Globus pallidus (tissue), 1 donor: ENCODE measurements at places on chromosomes 16 and 17.

- no peak for DNase-seq
These were observed 232.1 kb downstream of the C16orf78 start for GRCh38 chr16:49605536-49606254.

DNA sequence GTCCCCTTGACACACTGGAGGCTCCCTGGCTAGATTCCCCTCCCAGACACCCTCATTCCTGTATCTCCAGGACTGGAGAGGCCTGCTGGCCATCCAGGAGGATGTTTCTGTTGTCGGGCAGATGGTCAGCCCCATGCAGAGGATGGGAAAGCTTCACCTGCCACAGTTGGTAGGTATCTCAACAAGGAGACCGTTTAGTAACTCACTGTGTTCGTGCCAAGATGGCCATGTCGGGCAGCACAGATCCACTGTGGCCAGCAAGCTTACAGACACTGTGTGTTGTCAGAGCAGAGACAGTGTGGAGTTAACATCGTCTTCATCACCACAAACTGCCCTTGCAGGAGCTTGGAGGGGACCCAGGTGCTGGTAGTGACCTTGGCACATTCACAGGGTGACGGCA, 390.9 kb downstream of the SEC14L1 start:
- DNase-seq = no peak

DNA sequence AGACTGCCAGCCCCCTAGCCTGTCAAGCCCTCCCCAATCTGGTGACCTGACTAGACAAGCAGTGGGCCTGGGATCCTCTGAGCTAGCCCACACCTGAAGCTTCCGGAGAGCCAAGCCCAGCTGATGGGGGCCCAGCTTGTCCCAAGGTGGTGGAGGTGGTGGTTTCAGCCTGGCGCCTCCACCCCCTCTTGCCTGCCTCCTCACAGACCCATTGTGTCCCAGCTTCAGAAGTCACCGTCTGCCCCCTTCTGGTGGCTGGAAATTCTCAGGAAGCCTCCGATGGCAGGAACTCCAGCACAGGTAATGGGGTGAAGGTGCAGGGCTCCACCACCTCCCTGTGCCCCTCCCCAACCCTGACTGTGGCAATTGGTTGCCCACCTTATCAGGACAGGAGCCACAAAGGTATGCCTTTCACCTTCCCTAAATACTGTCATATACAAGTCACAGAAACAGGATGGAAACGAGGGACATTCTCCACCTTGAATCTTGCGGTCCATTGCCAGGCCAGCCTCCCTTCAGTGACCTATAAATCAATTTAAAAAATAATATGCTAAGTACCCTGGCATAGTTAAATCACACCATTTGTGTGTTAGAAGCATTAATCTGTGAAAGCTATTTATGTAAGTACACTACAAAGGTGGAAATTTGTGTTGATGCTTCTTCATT, 66.0 kb upstream of the ZNF423 start:
- DNase-seq = peak; percentile 3

GRCh38 chr16:21664801-21665492, 1.2 kb downstream of the OTOA start:
- DNase-seq = no peak

DNA sequence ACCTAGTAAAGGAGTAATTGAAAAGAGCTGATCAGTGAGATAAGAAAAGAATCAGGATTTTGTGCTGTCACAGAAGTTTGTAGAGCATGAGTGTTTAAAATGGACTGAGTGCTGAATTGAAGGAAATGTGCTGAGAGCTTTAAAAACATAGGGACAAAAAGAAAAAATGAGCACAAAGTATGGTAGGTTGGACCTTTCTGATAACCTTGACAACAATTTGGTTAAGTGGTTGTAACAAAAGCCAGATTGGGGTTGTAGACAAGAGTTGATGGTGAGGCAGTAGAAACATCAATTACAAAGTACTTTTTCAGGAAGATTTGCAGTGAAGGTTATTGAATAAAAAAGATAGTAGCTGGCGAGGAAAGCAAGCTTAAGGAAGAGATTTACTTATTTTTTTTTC, 674.7 kb upstream of the KIF2B start:
- no peak for DNase-seq

GRCh38 chr17:32828822-32829221, 48.1 kb downstream of the MYO1D start:
- DNase-seq = no peak

GRCh38 chr17:79338604-79339003, 264.0 kb downstream of the ENGASE start:
- DNase-seq = no peak

DNA sequence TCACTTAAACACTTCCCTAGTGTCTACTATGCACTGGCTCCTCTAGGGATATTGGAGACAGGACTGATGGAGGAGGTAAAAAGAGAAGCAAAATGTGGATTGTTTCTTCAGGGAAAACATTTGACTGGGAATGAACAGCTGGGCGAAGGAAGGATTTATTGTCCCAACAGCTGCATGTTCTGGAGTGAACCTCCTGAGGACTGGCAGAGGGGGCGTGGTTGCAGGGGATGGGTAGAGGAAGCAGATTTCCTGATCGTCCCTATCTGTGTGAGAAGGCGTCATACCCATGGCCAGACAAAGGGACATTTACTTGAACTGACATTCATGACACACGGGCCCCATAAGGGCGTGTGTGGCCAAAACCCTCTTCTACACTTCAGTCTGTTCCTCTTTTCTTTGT, 321.5 kb downstream of the MAP2K4 start:
- DNase-seq = no peak

DNA sequence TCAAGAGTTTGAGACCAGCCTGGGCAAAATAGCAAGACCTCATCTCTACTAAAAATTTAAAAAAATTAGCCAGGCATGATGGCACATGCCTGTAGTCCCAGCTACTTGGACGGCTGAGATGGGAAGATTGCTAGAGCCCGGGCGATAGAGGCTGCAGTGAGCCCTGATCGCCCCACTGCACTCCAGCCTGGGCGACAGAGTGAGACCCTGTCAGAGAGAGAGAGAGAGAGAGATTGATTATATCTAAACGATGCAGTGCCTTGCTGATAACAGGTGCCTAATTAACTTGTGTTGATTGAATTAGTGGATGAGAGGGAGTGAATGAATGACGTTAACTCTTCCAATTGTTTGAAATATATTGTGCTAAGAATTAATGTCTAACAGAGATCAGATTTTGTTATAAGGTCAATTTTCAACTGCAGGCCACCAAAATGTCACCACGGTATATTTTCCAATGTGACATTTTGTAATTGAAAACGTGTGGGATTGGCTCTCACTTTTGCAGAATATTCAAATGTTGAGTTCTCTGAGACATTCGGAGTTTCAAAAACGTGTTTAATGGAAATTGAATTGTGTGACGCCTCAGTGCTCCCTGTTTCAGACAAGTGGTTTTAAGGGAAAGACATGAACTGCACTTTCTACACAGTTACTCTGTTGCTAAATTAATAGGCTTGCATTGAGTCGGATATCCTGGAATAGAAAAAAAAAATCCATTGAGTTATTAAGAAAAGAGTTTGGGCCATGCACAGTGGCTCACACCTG, 53.6 kb downstream of the ABAT start:
- DNase-seq = no peak

GRCh38 chr17:82648742-82649331, 593 bp upstream of the WDR45B start:
- peak; percentile 55 for DNase-seq

DNA sequence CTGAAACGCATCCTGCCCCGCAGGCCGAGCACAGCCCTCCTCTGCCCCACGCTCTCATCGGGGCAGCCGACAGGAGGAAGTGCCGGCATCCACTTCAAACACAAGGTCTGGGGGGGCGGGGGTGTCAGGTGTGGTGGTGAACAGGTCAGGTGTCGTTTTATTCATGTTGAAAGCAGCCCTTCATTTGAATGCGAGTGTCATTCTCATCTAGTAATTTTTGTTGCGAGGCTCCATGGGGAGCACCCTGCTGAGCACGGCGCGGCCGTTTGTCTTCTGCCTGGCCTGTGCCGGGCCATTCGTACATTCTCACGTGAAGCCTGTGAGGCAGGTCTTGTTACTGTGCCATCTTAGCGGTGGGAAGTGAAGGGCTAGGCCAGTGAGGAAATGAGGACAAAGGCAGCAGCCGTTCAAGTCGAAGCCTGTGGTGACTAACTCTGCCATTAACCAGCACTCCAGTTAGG, 1.9 kb downstream of the ACSF3 start:
- no peak for DNase-seq

GRCh38 chr16:56871172-56871593, 6.2 kb downstream of the SLC12A3 start:
- no peak for DNase-seq

DNA sequence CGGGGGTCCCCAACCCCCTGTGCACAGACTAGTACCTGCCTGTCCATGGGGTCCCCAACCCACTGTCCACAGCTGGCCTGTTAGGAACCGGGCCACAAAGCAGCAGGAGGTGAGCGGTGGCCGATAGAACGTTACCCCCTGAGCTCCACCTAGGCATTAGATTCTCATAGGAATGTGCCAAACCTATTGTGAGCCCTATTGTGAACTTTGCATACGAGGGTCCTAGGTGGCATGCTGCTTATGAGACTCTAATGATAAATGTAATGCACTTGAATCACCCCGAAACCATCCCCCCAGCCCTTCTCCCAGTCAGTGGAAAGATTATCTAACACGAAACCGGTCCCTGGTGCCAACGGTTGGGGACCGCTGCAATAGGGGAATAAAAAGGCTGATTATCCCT, 1.5 kb downstream of the REXO5 start:
- no peak for DNase-seq

GRCh38 chr17:77880711-77881450, 77.6 kb upstream of the TNRC6C start:
- DNase-seq = no peak

DNA sequence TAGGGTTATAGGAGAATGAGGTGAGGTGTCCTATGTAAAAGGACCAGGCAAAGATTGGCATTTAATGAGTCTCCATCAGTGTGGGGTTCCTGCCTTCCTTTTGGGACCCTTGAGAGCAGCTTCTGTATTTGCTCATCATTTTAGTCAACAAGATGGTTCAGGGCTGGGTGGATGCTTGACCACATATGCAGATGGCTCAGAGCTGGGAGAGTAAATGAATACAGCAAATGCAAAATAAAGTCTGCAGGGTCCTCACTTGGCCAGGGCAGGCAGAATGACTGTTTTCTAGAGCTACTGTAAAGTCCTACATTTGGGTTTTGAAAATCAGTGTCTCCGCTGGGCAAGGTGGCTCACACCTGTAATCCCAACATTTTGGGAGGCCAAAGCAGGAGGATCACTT, 57.2 kb upstream of the ETV4 start:
- no peak for DNase-seq

DNA sequence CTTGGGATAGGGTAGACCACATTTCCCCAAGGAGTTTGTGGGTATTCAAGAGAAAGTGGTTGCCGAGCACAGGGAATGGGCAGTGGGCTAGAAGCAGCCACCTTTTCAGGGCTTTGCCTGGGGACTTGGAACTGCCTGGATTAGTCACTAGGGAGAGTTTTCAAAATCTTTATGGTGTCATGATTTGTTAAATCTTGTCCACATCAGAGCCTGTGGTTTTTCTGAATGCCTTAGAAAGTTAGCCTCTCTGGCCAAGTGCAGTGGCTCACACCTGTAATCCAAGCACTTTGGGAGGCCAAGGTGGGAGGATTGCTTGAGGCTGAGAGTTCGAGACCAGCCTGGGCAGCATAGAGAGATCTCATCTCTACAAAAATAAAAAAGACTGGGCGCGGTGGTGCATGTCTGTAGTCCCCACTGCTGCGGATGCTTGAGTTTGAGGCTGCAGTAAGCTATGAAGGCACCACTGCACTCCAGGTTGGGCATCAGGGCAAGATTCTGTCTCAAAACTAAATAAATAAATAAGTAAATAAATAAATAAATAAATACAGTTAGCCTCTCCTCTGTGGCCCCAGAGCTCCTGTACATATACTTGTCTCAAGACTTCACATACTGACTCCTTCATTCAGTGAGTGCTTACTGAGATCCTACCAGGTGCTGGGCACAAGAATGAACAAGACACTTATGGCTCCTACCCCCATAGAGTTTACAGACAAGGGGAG, 76.3 kb upstream of the HNF1B start:
- no peak for DNase-seq

GRCh38 chr17:46074540-46074939, 75.5 kb downstream of the STH start:
- no peak for DNase-seq

GRCh38 chr17:33560165-33560564, 267.1 kb upstream of the ASIC2 start:
- no peak for DNase-seq

DNA sequence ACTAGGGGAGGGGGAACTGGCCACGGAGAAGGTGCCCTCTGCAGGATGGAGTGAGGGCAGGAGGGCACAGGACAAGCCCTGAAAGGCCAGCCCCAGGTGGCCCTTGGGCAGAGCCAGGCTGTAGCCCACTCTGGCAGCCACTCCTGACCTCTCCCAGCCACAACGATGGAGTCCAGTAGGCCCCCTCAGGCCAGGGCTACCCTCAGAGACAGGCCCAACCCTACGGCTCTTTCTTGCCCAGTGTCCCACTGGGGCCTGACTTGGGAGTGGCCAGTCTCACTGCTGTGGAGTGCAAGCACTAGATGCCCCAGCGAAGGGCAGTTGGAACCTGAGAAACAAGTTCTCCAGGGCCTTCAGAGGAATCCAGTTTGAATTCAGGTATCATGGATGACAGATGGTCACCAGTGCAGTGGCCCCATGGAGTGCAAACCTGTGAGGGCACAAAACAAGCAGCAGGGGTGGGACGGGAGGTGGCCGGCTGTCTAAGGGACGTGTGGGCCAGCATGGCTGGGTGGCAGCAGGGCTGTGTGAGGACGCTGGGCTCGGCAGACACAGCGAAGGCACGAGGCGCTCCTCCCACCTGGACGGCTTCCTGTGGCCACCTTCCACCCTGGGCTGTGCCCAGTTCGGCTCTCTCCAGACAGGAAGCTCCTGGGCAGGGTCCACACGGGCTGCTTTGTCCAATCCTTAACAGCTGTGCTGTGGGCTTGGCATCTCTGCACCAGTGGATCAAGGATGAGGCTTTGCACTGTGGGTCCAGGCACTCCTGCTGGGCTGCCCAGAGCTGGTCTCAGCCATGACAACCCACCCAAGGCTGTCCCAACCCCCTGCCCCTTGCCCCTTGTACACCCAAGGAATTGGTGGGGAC, 72.1 kb downstream of the AMFR start:
- DNase-seq = no peak

GRCh38 chr17:57905875-57906455, 49.2 kb downstream of the CUEDC1 start:
- no peak for DNase-seq

DNA sequence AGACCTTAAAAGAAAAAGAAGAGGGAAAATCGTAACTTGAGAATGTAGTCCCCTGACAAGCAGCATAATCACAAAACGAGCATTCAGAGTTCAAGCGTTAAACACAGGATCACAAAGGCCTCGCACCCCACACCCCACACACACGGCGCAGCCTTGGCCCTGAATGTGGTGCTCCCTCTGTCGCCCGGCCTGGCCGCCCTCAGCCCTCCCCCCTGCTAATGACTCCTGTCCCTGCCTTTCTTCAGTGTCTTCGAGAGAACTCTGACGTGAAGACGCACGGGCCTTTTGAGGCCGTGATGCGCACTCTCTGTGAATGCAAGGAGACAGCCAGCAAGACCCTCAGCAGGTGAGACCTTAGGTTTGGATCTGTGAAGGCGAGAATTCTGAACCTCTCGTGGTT, 47.5 kb upstream of the ENDOV start:
- no peak for DNase-seq

GRCh38 chr16:55828680-55829079, 4.2 kb downstream of the CES1 start:
- DNase-seq = no peak

- no peak for DNase-seq
These were observed 14.7 kb downstream of the PEMT start for GRCh38 chr17:17576772-17577234.

GRCh38 chr17:32348483-32348800, 1.5 kb upstream of the ZNF207 start:
- DNase-seq = no peak
